Stimulated activated CD4-positive, alpha-beta T cell treated with anti-CD3 and anti-CD28 coated beads, Interleukin-15, amount 100 ng/mL, for 24 hours (primary cell): ENCODE measurements at places on chromosomes 13 and 19.

DNA sequence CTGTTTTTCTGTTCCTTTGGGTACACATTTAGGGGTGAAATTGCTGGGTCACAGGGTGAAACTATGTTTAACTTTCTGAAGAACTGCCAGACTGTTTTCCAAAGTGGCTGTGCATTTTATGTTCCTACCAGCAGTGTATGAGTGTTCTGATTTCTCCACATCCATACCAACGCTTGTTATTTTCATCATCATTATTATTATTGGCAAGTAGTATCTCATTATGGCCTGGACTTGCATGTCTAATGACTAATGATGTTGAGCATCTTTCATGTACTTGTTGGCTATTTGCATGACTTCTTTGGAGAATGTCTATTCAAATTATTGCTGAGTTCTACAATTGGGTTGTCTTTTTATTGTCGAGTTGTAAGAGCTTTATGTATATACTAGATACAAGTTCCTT, 321.8 kb upstream of the HTR2A start:
- DNase-seq = no peak

GRCh38 chr19:54333586-54334298, 5.2 kb downstream of the LILRA4 start:
- no peak for DNase-seq

DNA sequence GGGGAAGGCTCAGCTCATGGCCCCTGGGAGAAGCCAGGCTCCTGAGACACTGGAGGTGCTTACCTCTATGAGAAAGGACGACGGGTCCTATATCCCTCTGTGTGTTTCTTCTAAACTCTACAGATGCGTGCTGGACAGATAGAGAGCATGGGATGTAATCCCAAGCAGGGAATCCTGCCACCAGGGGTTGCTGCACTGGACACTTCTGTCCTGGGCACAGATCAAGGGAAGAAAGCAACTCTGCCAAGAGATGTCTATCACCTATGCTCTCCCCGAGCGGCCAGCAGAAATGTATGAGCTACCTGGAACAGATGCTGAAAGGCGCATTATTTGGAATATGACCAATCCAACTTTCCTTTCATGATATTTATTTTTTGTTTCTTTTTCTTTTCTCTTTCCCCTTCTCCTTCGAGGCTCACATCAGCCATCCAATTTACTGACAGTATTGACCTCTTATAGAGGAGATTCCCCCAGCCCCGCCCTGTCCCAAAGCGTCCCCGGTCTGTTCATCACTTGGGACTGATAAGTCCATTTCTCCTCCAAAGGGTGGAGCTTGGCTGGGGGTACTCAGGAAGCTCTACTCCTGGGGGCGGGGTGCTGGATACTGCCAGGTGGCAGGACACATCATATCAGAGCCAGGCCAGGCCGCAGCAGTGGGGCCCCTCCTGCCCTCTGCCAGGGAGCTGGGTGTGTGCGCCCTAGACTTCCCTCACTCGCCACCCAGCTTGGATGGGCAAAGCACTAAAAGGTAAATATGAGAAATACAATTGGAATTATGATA, 34.2 kb downstream of the TSHZ3 start:
- DNase-seq = no peak

GRCh38 chr13:77305266-77305665, 21.6 kb downstream of the MYCBP2 start:
- no peak for DNase-seq

DNA sequence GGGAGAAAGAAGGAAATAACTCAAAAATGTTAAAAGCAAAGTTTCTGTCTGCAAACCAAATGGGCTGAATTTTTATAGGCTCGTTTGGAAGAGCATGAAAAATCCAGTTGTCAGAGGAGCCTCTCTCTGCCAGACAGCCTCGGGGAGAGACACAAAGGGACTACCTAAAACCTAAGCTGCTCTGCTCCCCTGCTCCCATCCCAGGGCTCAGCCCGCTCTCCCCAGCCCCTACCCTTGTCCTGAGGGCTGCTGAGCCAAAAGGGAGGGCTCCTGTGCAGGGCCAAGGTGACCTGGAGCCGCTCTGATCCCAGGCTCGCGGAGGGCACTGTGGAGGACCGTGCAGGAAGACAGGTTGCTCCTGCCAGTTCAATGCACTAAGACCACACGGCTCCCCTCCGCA, 96.7 kb upstream of the UQCRFS1 start:
- no peak for DNase-seq

DNA sequence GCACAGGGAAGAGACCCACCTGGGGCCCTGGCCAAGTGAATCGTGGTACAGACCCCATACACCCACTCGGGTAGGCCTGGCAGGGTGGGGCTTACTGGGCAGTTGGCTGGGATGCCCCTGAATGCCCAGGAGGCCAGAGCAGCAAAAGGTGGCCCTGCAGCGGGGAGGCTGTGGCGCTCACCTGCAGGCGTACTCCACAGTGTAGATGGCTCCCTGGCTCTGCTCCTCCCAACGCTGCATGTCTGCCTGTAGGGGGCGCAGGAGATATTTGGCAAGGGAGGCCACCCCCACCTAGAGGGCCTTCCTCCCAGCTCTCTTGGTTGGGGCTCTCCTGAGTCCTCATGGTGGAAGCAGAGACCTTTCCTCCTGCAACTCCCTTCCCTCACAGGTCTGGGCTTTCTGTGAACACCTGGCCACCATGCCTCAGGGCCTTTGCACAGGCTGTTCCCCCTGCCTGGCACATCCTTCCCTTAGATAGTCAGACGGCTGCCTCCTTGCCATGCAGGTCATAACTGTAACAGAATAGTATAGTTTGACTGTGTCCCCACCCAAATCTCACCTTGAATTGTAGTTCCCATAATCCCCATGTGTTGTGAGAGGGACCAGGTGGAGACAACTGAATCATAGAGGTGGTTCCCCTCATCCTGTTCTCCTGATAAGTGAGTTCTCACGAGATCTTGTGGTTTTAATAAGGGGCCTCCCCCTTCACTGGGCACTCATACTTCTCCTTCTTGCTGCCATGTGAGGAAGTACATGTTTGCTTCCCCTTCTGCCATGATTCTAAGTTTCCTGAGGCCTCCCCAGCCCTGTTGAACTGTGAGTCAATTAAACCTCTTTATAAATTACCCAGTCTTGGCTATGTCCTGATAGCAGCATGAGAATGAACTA, 5.9 kb downstream of the BORCS8 start:
- peak; percentile 67 for DNase-seq

DNA sequence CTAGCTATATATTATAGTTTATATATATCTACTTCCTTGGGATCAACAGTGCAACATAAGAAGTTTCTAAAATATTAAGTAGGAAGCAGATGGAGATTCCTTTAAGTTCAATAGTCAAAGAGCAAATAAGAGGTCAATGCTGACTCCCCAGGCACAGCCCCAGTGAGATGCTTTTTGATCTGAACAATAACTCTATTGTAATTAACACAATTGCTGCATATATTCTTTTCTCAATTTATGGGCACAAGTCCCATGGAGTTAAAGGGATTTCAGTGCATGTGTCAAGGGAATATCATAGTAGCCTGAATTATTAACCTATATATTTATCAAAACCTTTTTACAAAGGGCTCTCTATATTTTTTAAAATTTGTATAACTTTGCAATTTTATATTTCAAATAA, 180.8 kb downstream of the SPRY2 start:
- no peak for DNase-seq

- no peak for DNase-seq
These were observed 783.3 kb upstream of the ATXN8OS start for GRCh38 chr13:69324090-69324886.

GRCh38 chr19:30445385-30445784, 73.2 kb downstream of the ZNF536 start:
- DNase-seq = no peak

GRCh38 chr19:50876456-50876855, 3.2 kb downstream of the KLK2 start:
- DNase-seq = no peak

DNA sequence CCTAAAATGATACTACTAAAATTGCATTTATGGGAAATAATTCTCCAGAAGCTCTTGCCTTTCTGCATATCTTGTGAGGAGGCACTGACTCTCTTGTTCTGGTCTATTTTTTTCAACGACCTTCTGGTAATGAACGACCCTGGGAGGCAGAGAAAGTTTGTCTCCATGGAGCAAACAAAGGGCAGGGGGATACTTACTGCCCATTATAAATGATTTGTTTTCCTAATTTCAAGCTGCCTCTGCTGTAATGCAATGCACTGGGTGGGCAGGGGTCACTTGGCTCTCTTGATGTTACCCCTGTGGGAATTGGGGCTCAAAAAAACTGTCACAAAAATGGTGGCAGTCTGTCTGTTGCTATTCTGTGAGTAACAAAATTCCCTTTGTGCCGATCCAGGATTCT, 643.2 kb downstream of the LIG4 start:
- no peak for DNase-seq

DNA sequence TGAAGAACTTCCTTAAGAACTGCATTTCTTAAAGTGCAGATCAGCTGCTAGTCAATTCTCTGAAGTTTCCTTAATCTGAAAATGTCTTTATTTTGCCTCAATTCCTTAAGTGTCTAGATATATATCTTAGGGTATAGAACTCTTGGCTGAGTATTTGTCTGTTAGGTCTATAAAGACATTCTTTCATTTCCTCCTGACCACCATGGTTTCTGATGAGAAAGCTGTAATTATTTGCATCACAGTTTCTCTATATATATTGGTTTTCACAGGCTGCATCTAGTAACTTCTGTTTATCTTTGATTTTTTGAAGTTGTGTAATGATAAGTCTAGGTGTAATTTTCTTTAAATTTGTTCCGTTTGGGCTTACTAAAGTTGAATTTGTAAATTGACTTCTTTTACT, 15.2 kb downstream of the NDFIP2 start:
- no peak for DNase-seq
